ENCODE measurements at places on chromosomes 1 and 21.

- no peak for DNase-seq
These were observed 139.9 kb upstream of the PKN2 start for GRCh38 chr1:88544195-88544594.

GRCh38 chr1:29630756-29631155 lies 394.4 kb downstream of the PTPRU start:
- DNase-seq: no peak

DNA sequence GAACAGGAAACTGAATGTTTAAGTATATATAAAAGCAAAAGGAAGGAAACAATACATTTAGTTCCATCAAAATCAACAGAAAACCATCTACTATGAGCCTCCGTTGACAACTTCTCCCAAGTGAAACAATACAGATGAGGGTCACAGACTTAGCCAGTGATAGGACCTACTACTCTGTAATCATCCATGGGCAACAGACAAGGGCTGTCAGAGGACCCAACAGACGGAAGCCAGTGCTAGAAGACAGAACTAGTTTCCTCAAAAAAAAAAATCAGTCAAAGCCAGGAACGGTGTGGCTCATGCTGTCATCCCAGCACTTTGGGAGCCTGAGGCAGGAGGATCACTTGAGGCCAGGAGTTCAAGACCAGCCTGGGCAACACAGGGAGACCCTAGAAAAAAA lies 20.6 kb downstream of the RERE start:
- DNase-seq: no peak

DNA sequence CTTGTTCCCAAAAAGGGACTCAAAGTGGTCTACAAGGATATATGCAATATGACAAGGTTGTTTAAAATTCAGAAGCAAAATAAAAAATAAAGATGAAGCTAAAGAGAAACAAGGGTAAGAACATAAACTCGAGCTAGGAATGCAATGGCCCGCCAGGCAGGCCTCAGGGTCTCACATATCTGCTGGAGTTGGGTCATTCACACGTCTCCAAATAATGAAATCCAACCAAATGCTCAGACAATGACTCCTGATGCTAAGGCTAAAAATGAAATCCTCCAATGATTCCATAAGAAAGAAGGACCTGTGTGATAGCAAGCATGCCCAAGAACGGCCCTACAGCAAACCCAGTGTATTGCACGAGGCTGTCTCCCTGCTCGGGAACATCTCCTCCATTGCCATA lies 153.3 kb upstream of the ETS2 start:
- no peak for DNase-seq

GRCh38 chr1:232834066-232834465 lies 28.9 kb downstream of the MAP10 start:
- no peak for DNase-seq

DNA sequence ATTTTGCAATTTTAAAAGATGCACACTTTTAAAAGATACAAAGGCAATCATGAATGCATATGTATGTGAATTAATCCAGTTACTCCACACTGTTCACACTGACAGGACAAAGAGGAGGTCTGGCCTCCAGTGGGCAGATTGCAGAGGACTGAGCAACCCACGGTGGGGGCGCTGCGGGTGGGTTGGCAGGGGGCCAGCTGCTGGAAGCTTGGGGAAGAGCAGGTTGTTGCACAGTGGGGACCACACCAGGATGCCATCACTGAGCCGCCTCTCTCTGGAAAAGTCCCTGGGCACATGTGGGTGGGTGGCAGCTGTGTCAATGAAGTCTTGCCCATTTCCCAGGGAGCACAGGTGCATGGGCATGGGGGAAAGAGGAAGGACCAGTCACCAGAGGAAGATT lies 12.7 kb upstream of the PADI4 start:
- no peak for DNase-seq

DNA sequence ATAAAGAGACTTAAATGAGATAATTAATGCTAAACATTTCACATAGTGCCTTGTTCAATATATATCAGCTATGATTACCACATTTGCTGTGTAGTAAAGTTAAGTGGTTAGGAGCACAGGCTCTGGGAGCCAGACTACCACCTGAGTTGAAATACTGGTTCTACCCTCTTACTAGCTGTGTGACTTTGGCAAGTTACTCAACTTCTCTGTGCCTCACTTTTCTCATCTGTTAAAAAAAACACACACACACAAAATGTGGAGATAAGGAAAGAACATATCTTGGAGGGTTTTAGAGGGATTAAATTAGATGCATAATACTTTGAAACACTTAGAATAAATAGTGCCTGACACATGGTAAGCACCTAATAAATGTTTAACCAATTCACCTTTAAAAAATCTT lies 51.8 kb upstream of the NRDC start:
- DNase-seq: no peak

- no peak for DNase-seq
These were observed 1.4 kb upstream of the MYBPH start for GRCh38 chr1:203177036-203177405.

DNA sequence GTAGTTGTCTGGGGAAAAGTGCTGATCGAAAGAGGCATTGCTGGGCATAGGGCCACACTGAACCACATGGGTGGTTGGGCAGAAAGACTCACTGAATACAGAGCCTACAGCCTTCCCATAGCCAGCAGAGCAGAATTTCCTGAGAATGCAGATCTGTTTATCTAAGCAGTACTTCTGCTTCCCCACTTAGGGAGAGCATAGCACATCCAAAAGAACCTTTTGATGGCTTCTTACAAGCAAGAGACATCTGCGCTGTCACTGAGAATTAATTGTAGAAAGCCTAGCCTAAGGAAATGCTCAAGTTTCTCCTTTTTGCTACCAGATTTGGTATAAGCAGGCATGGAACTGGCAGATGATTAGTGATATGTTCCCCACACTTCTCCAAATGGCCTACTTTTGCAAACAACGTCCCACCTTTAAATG lies 13.0 kb upstream of the KLHDC8A start:
- DNase-seq: no peak

DNA sequence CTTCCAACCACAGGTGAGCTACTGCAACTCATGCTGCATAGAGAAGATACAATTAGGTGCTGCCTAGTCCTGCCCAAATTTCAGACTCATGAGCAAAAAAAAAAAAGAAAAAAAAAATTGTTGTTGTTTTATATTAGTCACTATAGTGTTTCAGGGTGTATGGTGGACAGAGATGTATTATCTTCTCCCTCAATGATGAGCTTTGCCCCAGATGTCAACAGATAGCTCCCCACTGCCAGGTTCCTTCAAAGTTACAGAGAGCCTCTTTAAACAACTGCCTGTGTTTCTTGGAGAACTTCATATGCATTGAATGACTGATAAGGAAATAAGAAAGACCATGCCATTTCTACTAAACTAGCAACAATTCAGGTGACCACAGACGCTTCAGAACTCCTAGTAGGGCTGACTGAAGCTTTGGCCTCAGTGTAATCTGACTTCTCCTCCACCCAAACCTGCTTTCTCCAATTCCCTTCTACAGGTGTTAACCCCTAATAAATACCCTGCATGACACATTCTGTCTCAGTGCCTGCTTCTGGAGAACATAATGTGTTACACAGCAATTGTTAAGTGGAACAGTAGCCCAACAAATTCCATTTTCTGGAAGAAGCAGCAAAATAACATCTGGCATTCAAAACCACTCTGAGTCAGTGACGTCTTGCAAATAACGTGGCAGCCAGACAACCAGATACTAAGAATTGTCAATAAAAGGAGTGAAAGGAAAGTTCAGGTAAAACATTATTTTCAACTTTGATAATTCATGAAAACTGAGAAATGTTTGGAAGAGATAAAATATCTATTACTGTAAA lies 147.7 kb downstream of the CDC42BPA start:
- DNase-seq: no peak
